ENCODE measurements at places on chromosomes 5 and 9.

DNA sequence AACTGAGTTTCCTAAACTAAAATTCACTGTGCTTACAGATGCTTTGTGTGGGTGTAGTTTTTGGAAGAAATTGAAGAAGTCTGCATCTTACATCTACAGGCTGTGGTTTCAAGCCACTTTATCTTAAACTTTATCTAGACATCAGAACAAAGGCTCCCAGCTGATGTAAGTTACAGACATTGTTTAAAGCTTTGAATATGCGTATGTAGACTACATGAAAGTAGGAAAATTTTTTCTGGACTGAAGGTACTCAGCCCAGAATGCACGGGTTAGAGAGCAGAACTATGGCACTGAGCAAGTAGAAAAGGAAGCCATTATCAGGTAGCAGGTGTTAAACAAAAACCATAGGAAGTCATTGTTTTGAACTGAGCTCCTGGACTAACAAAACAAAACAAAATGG lies 185.4 kb downstream of the TTC39B start:
- DNase-seq = no peak

- DNase-seq = no peak
Observed at GRCh38 chr5:33468775-33469435, 28.1 kb downstream of the TARS1 start.

GRCh38 chr5:111983459-111983858 lies 226.5 kb upstream of the NREP start:
- DNase-seq = no peak

GRCh38 chr5:32067774-32068470 lies 106.2 kb downstream of the GOLPH3 start:
- DNase-seq = no peak

DNA sequence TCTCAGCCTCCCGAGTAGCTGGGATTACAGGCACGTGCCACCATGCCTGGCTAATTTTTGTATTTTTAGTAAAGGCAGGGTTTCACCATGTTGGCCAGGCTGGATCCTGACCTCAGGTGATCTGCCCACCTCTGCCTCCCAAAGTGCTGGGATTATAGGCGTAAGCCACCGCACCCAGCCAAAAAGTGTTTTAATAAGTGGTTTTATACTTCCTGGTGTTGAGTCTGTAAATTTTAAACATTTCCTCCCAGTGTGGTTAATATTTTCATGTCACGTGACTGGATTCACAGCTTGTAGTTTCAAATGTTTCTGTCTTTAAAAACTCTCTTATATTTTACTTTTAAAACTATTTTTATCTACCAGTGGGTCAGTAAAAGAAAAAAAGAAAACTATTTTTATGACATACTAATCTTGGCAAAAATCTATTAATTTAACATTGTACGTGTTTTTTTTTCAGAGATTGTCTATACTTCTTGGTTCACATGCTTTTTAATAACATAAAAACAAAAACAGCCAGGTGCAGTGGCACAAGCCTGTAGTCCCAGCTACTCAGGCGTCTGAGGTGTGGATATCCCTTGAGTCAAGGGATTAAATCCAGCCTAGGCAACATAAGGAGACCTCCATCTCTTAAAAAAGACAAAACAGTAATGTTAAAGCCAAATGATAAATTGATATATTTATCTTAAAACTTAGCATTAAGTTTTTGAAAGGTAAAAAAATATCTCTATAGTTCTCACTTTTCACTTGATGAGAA lies 117.1 kb downstream of the DMXL1 start:
- DNase-seq = no peak

DNA sequence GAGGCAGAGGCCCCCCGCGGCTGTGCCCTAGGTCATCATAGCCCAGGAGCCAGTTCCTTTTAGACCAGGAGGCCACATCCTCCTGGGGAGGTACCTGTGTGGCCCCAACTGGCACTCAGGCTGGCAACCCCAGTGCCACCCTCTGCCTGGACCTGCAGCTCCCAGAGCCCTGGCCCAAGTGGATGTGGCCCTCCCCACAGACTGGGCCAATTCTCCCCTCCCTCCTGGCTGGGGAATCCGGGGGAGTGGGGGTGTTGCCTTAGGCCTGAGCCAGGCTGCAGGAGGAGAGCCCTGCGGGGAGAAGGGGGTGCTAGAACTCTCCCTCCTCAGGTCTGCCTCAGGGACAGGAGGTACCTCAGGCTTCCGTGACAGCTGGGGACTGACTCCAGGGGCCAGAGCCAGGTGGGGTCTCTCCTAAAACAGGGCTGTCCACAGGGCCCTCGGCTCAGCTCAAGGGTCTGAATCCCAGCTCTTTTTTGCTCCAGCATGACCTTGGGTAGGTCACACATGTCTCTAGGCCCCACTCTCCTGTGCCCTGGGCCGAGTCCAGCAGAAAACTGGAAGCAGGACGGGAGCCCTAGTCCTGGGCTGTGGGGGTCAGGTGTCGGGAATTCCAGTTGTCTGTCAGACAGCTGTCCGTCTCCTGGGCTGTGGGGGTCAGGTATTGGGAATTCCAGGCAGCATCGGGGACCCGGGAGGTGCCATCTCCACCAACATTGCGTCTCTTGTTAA lies 9.6 kb downstream of the DNLZ start:
- DNase-seq = no peak

DNA sequence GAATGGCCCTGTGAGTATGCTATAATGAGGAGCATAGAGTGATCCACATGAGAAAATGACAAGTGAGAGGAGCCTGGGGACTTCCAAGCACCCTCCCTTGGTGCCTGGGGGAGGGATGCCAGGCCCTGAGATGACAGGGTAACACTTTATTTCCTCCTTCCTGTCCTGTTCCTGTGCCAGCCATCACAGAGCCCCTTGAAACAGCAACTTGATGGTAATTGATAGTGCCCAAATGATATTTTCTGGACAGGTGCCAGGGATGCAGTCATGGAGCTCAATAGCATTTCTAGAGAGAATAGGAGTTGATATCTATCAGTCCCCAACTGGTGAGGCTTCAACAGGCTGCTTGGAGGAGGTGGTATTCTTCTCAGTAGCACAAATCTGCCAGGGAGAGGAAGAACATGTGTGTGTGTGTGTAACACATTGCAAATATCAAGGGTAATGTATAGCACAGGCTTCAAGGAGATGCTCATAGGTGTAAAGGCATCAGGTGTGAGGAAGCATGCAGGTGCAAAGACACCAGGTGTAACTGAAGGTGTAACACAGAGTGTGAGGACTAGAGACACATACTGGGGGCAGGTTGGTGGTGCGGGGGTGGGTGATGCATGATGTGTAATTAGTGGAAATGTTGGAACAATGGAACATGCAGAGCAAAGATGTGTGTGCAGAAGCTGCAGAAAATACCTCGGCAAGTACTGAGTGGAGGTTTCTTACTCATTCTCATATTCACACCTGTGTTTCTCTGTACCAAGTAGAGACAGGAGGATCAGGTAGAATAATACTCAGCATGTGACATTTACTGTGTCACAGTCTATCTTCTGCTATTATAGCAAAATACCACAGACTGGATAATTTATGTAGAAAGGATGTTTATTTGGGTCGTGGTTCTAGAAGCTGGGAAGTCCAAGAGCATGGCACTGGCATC lies 18.1 kb upstream of the WWC1 start:
- no peak for DNase-seq

DNA sequence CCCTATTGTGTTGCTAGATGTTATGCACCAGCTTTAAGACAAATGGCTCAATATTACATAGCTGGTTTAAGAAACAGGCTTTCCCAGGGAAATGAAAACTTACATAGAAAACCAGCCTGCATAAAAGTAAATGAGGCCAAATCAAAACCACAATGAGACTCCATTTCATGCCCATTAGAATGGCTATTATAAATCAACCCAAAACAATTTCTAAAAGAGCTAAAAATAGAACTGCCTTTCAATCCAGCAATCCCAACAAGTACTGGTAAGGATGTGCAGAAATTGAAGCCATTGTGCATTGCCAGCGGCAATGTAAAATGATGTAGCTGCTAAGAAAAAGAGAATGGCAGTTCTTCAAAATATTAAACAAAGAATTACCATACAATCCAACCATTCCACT lies 1170.0 kb upstream of the CDH9 start:
- no peak for DNase-seq

DNA sequence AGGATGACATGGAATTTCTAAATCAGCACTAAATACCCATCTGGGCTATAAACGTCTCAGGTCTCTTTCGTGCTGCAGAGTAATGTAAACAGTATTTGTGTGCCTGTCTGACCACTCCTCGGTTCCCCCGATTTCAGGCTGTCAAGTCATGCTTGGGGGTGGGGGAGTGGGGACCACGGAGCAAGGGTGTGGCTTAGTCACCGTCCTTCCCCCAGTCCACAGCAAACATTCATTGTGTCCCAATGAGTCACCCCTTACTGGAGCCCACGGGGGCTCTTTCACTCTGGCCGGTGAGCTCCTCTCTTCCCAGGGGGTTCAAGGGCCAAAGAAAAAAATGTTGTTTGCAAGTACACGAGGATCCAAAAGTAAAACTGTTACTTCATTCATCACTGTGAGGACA lies 72.4 kb upstream of the ICE1 start:
- DNase-seq = no peak

DNA sequence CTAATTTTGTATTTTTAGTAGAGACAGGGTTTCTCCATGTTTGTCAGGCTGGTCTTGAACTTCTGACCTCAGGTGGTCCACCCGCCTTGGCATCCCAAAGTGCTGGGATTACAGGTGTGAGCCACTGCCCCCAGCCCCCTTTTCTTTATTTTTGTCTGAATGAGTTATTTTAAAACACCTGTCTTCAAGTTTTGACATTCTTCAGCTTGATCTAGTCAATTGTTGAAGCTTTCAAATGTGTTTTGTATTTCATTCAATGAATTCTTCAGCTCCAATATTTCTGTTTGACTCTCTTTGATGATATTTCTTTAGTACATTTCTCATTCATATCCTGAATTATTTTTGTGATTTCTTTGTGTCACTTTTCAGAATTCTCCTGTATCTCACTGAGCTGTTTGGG lies 486.2 kb downstream of the DMAC1 start:
- DNase-seq = no peak

DNA sequence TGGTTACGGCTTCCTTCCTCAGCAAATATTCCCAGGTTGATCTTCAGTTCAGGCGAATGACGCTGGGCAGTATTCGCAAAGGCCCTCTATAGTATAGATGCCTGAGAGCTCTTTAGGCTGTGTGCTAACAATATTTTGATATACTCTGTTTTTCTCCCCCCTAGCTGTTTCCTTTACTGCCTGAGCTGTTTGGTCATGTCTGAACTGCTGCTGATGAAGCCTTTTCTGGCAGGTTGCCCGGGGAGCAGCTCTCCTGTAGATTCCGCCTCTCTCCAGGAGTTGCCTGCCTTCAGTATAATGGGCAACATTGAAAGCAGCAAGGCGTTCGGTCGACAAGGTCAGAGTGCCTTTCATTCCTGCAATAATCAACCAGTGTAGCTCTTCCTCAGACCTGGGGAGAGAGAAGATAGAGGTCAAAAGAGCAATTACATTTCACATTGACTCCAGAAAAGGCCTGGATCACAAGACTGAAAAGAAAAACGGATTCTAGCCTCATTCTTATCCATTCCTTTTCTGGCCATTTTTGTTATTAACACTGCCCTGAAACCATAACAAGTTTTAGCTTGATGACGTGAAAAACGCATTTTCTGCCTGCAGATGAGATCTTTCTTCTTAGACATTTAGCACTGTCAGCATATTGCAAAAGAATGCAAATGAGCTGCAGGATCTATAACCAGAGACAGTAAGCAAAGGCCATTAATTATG lies 60.1 kb upstream of the ZNF608 start:
- DNase-seq = no peak

- no peak for DNase-seq
Observed at GRCh38 chr5:139639619-139640380, 8.3 kb upstream of the CXXC5 start.

DNA sequence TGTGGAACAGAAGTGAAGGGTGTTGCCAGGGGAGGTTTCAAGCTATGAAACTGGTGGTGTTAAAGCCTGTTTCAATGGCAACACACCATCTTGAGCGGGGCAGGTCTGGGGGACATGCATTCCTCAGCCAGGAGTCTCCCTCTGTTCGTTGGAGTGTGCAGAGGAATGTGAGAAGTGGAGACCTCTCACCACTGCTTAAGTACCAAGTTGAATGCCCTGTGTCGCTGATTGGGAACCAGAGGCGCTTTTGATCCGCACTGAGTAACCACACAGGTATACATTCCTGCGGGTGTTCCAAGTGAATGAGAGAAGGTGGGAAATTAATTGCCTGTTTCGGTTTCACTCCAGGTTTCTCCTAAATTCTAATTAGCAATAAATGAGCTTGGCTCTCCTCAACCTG lies 99.4 kb downstream of the LIX1 start:
- no peak for DNase-seq

DNA sequence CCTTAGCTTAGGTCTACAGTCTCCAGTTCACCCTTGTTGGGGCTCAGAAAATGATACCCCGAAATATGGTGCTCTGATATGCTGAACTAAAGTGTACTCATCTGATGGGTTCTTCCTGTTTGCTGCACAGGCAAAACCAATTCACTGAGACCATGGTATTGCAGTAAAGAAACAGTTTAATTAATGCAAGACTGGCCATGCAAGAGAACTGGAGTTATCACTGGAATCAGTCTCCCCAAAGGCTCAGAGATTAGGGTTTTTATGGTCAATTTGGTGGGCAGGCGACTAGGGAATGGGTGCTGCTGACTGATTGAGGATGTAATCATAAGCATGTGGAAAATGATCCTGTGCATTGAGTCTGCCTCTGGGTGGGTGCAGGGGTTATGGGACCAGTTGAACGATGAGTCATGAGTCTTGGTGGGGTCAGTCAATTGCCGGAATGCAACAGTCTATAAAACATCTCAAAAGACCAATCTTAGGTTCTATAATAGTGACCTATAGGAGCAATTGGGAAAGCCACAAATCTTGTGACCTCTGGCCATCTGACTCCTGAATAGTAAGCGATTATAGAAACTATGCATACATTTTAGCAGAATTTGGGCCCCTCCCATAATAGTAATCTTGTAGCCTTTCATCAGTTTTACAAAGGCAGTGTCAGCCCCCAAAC lies 113.0 kb upstream of the ANKRD55 start:
- no peak for DNase-seq

GRCh38 chr9:97748525-97748924 lies 51.4 kb upstream of the XPA start:
- no peak for DNase-seq

DNA sequence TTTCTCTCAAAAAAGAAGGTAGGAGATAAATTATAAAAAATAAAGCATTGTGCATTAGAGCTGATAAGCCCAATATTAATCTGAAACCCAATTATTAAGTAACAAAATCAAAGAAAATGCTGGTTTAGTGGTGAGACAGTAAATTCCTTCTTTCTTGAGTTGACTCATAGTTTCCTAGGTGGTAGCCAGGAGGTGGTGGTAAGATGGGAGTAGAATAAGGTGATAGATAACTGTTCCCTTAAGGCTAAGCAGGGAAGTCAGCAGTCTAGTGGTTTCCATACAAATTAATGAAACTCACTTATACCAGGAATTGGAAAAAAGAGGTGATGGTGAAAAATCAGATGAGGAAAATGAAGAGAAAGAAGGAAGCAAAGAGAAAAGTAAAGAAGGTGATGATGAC lies 23.2 kb downstream of the LYSMD3 start:
- DNase-seq = no peak

GRCh38 chr5:137336565-137337120 lies 162.5 kb downstream of the SPOCK1 start:
- no peak for DNase-seq

Measured in SW 1271 (cell line).